ENCODE measurements at places on chromosomes 1 and 21.

- no peak overlapping the region for H3K27ac ChIP-seq
- H3K4me3 ChIP-seq: no peak overlapping the region
- H3K36me3 ChIP-seq: no peaks in the 10 kb centered on the region
- H3K4me1 ChIP-seq: no peaks in the 10 kb centered on the region
- H3K27me3 ChIP-seq: peaks cover 2% of the 10 kb centered on the region
Measured at GRCh38 chr1:30378991-30379581, 344.3 kb downstream of the MATN1 start.

- no peaks in the 10 kb centered on the region for H3K27me3 ChIP-seq
- no peaks in the 10 kb centered on the region for H3K4me1 ChIP-seq
- H3K36me3 ChIP-seq: peaks cover 4% of the 10 kb centered on the region
- no peak overlapping the region for H3K4me3 ChIP-seq
- H3K27ac ChIP-seq: no peak overlapping the region
Measured at GRCh38 chr21:35530766-35531165, 481.7 kb upstream of the RUNX1 start.

- no peak overlapping the region for H3K4me3 ChIP-seq
- H3K27me3 ChIP-seq: no peaks in the 10 kb centered on the region
- DNase-seq: no peak
- H3K27ac ChIP-seq: no peak overlapping the region
- H3K36me3 ChIP-seq: no peaks in the 10 kb centered on the region
Measured at GRCh38 chr1:79726911-79727310, 720.4 kb upstream of the ADGRL4 start.

DNA sequence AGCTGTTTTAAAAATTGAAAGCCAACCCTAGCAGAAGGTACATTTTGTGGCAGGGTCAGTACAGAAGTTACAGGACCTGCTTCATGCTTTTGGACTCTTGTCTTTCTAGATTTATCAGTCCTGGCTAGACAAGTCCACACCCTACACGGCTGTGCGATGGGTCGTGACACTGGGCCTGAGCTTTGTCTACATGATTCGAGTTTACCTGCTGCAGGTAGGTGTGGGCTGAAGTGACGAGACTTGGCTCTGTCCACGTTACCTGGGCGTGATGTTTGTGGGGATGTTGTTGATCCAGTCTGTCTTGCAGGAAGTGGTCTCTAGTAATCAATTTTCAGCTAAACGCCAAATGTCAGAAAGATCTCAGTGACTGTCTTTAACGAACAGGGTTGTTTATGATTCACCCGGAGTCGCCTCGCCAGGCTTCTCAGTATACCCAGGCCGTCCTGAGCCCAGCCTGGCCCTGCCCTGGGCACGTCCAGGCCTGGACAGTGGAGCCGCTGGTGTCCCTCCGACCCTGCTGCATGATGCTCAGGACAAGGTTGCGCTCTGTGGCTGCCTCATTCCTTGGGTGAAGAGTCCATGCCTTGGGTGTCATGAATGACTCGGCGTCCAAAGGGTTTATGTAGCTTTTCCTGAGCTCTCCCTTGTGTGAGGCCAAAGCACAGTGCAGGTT is 5.5 kb downstream of the RER1 start:
- no peak for DNase-seq
- peaks cover 38% of the 10 kb centered on the region for H3K36me3 ChIP-seq
- no peak overlapping the region for H3K4me3 ChIP-seq
- peaks cover 9% of the 10 kb centered on the region for H3K27me3 ChIP-seq
- peaks cover 12% of the 10 kb centered on the region for H3K4me1 ChIP-seq

DNA sequence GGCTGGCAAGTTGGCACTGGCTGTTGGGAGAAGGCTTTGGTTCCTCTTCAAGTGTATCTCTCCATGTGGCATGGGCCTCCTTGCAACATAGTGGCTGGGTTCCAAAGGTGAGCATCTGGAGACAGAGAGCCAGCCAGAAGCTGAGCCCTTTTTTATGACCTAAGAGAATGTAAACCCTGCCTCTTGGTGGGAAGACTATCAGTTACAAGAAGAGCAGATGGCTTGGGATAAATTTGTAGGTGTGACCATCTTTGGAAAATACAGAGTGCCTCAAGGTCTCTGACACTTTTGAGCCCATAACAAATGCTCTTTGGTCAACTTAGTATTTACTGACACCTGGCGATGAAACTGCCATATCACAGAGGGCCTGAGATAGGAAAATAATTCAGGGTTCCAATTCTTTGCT is 31.4 kb upstream of the PRELP start:
- peaks cover 5% of the 10 kb centered on the region for H3K36me3 ChIP-seq
- H3K4me1 ChIP-seq: peaks cover 43% of the 10 kb centered on the region
- no peak overlapping the region for H3K27ac ChIP-seq
- H3K27me3 ChIP-seq: peaks cover 16% of the 10 kb centered on the region

DNA sequence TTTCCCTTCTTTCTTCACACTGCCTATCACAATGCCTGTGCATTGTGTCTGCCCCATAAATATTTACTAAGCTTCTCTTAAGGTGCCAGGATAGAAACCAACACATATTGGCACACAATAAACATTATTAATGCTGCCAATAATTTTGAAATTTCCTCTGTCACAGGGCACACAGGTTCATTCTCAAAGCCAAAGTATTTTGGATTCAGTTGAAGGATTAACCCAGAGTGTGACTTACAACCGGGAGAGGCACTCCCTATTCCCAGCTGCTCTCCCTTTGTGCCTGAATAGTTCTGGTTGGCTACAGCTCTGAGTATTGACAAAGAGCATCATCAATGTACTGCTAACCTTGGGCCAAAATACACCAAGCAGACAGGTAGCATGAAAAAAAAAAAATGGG is 46.6 kb upstream of the ATP1A1 start:
- peaks cover 15% of the 10 kb centered on the region for H3K4me1 ChIP-seq
- no peak for DNase-seq
- H3K36me3 ChIP-seq: no peaks in the 10 kb centered on the region

GRCh38 chr1:161307230-161307768 is 2.5 kb downstream of the MPZ start:
- no peak for DNase-seq
- H3K27ac ChIP-seq: no peak overlapping the region
- no peak overlapping the region for H3K4me3 ChIP-seq
- H3K27me3 ChIP-seq: peaks cover 10% of the 10 kb centered on the region
- peaks cover 19% of the 10 kb centered on the region for H3K4me1 ChIP-seq
- no peaks in the 10 kb centered on the region for H3K36me3 ChIP-seq

GRCh38 chr1:211647711-211648121 is 27.7 kb downstream of the NEK2 start:
- no peak for DNase-seq
- no peaks in the 10 kb centered on the region for H3K36me3 ChIP-seq
- peaks cover 5% of the 10 kb centered on the region for H3K27me3 ChIP-seq
- peaks cover 20% of the 10 kb centered on the region for H3K4me1 ChIP-seq

DNA sequence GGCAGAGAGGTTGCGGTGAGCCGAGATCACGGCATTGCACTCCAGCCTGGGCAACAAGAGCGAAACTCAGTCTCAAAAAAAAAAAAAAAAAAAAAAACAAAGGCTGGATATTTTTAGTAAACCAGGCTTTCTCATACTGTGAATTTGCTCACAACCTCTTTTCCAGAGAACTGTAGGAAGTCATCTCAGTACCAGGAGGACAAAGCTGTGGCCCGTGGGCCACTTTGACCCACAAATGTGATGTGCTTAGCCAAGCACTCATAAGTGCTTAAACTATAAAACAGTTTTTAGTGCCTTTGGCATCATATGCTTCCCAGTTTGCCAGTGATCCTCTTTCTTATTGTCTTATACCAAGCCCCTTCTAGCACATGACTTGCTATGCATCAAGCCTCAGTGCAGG is 46.5 kb downstream of the RNF11 start:
- H3K4me1 ChIP-seq: no peaks in the 10 kb centered on the region
- H3K27ac ChIP-seq: no peak overlapping the region
- DNase-seq: no peak
- H3K27me3 ChIP-seq: no peaks in the 10 kb centered on the region
- H3K36me3 ChIP-seq: no peaks in the 10 kb centered on the region

DNA sequence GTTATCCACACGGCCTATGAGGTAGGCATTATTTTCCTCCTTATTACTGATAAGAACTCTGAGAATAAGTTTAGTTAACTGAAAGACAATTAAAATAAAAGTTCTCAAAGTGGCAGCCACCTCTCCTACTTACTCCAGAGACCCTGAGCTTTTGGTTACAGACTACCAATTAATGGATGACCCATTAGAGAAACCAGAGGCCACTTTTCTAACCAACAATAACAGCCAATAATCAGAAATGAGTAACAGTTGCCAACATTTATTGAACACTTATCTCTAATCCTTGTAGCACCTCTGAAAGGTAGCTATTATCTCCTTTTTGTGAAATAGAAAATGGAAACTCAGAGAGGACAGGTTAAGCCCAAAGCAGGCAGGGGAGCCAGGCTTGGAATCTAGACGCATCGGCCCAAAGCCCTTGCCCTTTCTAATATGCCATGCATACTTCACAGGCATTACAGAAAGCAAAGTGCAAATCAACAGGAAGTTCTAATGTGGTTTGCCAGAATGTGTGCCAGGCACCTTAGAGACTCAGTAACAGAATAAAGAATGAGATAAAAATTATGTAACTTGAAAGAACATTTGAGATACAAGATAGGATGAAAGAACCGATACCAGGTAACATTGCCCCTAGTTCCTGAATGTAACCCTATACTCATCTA is 50.0 kb downstream of the BEND5 start:
- no peaks in the 10 kb centered on the region for H3K36me3 ChIP-seq
- H3K27me3 ChIP-seq: peaks cover 3% of the 10 kb centered on the region
- H3K4me3 ChIP-seq: no peak overlapping the region

GRCh38 chr1:145995964-145996432 is 381 bp downstream of the TXNIP start:
- H3K4me1 ChIP-seq: peaks cover 55% of the 10 kb centered on the region
- peaks cover 5% of the 10 kb centered on the region for H3K27me3 ChIP-seq
- peak overlapping the region; percentile 100 for H3K4me3 ChIP-seq

DNA sequence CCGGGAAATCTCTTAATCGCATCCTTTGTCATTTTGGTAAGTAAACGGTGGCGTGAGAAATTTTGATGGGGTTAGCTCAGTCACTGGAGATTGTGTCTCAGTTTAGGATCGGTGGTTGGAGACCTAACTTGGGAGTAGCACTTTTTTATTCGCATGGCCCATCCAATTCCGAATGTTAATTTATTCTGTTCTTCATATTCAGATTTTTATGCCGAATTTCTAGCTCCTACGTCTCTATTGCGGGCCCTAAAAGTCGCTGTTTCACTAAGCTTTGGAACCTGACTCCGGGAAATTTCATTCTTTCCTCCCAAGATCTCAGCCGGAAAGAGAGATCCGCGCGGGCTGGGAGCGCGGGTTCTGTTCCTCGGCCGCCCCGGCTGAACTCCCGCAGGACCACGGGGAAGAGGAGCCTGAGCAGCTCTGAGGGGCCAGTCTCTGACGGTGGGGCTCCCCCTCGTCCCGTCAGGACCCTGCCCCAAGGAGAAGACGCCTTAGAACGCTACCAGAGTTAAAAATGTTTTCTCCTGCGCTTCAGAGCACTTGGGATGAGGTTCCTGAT is 279.7 kb downstream of the FAM72C start:
- peaks cover 1% of the 10 kb centered on the region for H3K27me3 ChIP-seq
- no peak overlapping the region for H3K27ac ChIP-seq
- no peaks in the 10 kb centered on the region for H3K36me3 ChIP-seq
- no peaks in the 10 kb centered on the region for H3K4me1 ChIP-seq

- H3K4me1 ChIP-seq: no peaks in the 10 kb centered on the region
- H3K36me3 ChIP-seq: no peaks in the 10 kb centered on the region
- H3K4me3 ChIP-seq: no peak overlapping the region
- peaks cover 3% of the 10 kb centered on the region for H3K27me3 ChIP-seq
- H3K27ac ChIP-seq: no peak overlapping the region
Measured at GRCh38 chr1:7902478-7903085, 38.1 kb downstream of the TNFRSF9 start.

DNA sequence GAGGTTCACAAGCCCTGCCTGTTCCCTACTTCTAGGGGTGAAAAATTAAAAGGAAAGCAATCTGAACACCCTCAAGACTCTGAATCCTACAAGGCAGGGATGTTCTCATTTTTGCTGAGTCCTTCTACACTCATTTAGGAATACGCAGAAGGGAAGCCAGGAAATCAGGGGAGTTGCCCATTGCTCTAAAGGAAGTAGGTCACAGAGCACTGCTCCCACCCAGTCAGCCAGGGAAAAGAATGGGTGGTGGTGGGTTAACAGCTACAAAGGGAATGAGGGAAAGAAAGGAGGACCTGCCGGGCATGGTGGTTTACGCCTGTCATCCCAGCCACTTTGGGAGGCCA is 2.4 kb upstream of the CTTNBP2NL start:
- peaks cover 4% of the 10 kb centered on the region for H3K36me3 ChIP-seq
- H3K27me3 ChIP-seq: peaks cover 12% of the 10 kb centered on the region
- peak overlapping the region; percentile 99 for H3K27ac ChIP-seq
- H3K4me1 ChIP-seq: peaks cover 72% of the 10 kb centered on the region
- no peak for DNase-seq

DNA sequence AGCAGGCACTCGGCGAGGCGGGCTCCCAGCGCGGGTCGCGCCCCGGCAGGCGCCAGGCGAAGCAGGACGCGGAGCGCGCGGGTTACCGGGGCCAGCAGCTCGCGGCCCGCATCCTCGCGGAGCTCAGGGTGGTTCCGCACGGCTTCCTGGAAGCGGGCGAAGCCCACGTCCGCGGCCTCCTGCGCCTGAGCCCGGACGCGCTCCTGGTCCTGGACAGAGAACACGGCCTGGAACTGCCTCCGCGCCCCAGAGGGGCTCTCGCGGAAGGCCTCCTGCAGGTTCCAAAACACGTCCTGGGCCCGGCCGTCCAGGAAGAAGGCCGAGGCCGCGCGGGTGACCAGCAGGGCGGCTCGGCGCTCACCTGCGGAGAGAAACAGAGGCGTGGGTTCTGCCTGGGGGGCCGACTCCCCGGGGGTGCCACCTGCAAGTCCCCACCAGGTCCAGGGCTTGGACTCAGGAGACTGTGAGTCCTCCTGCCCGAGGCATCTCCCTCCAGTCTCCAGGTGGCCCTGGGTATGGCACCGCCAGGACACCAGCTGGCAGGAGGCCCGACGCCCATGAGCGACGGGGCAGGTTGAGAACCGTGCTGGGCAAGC is 11.4 kb downstream of the TTC34 start:
- DNase-seq: no peak
- peaks cover 5% of the 10 kb centered on the region for H3K36me3 ChIP-seq
- no peak overlapping the region for H3K4me3 ChIP-seq
- no peak overlapping the region for H3K27ac ChIP-seq
- peaks cover 3% of the 10 kb centered on the region for H3K27me3 ChIP-seq

GRCh38 chr1:16183765-16184556 is 28.1 kb upstream of the EPHA2 start:
- no peak overlapping the region for H3K4me3 ChIP-seq
- H3K4me1 ChIP-seq: peaks cover 20% of the 10 kb centered on the region
- peaks cover 7% of the 10 kb centered on the region for H3K27me3 ChIP-seq

- H3K4me3 ChIP-seq: peak overlapping the region; percentile 22
- no peaks in the 10 kb centered on the region for H3K36me3 ChIP-seq
- H3K27me3 ChIP-seq: no peaks in the 10 kb centered on the region
- peak overlapping the region; percentile 100 for H3K27ac ChIP-seq
- peaks cover 41% of the 10 kb centered on the region for H3K4me1 ChIP-seq
- peak; percentile 24 for DNase-seq
Measured at GRCh38 chr1:233113009-233113879, 162.8 kb downstream of the NTPCR start.
